ENCODE measurements at places on chromosomes 6 and 20. TPM values are rescaled to one million over a fixed set of nuclear protein-coding genes. Genes with fewer than 3 reads are reported as not detected.

GRCh38 chr6:27318973-27319372 is 6.9 kb upstream of the POM121L2 start:
- H3K36me3 ChIP-seq, result no peaks in the 10 kb centered on the region
- H3K27me3 ChIP-seq, result no peaks in the 10 kb centered on the region
- H3K4me3 ChIP-seq, result no peak overlapping the region

GRCh38 chr6:115612216-115612615 is 448.5 kb downstream of the FRK start:
- peaks cover 4% of the 10 kb centered on the region for H3K4me1 ChIP-seq
- no peak for DNase-seq
- no peak overlapping the region for H3K27ac ChIP-seq
- no peak overlapping the region for H3K4me3 ChIP-seq

DNA sequence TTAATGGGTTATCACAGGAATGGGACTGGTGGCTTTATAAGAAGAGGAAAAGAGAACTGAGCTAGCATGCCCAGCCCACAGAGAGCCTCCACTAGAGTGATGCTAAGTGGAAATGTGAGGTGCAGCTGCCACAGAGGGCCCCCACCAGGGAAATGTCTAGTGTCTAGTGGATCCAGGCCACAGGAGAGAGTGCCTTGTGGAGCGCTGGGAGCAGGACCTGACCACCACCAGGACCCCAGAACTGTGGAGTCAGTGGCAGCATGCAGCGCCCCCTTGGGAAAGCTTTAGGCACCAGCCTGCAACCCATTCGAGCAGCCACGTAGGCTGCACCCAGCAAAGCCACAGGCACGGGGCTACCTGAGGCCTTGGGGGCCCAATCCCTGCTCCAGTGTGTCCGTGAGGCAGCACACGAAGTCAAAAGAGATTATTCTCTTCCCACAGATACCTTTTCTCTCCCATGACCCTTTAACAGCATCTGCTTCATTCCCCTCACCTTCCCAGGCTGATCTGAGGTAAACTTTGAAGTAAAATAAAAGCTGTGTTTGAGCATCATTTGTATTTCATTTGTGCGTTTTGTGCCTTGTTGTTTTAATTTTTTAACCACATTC is 4.4 kb downstream of the HLA-E start:
- H3K27me3 ChIP-seq, result no peaks in the 10 kb centered on the region
- no peak overlapping the region for H3K27ac ChIP-seq
- peaks cover 31% of the 10 kb centered on the region for H3K36me3 ChIP-seq
- H3K4me1 ChIP-seq, result peaks cover 15% of the 10 kb centered on the region
- no peak overlapping the region for H3K4me3 ChIP-seq

GRCh38 chr6:165906-166305 is 126.4 kb upstream of the DUSP22 start:
- H3K4me1 ChIP-seq, result no peaks in the 10 kb centered on the region
- no peaks in the 10 kb centered on the region for H3K36me3 ChIP-seq
- no peak overlapping the region for H3K4me3 ChIP-seq
- peaks cover 3% of the 10 kb centered on the region for H3K27me3 ChIP-seq
- DNase-seq, result no peak
- no peak overlapping the region for H3K27ac ChIP-seq

DNA sequence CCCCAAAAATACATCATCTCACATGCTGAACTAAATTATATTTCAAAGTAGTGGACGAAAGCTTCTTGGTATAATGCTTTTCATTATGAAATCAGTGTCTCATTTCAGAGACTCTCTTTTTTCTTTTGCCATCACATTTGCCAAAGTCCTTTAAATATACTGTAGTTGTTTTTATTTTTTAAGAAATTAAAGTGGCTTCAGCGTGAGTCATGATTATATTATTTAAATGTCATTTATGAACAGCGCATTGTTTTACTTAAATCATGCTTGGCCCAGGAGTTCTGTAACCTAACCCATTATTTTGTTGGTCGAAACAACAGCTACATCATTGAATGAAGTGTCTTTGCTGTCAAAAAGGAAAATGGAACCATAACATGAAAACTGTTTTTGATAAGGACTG is 100.9 kb downstream of the CD109 start:
- H3K27me3 ChIP-seq, result no peaks in the 10 kb centered on the region
- peaks cover 3% of the 10 kb centered on the region for H3K36me3 ChIP-seq
- no peak overlapping the region for H3K4me3 ChIP-seq
- H3K4me1 ChIP-seq, result peaks cover 6% of the 10 kb centered on the region
- H3K27ac ChIP-seq, result no peak overlapping the region
- DNase-seq, result peak; percentile 6

DNA sequence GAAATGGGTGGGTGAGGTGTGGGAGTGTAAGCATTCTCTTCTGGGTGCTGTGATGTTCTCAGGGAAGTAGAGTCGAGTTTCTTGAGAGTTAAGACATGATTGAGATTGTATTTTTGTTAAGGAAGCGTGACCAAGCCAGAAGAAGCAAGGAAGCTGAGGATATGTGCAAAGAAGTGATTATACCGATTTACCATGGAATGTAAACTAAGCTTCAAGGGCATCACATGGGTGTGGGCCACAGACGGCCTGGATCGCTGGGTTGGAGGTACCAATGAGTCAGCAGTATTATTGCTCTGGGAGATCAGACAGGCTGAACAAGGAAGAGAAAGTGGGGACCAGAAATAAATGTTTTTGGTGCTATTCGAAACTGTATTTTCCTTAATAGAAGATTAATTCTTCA is 184.1 kb upstream of the GMDS start:
- peak; percentile 76 for DNase-seq
- no peak overlapping the region for H3K4me3 ChIP-seq
- H3K27me3 ChIP-seq, result no peaks in the 10 kb centered on the region
- peak overlapping the region; percentile 33 for H3K27ac ChIP-seq
- H3K4me1 ChIP-seq, result peaks cover 24% of the 10 kb centered on the region
- no peaks in the 10 kb centered on the region for H3K36me3 ChIP-seq

The IL17F gene
- total RNA-seq, result not detected

The ERVFRD-1 gene
- total RNA-seq, result not detected

All from IMR-90 (cell line).